Endothelial cell of umbilical vein (primary cell): ENCODE measurements at places on chromosomes 11 and 22. TPM values are rescaled to one million over a fixed set of nuclear protein-coding genes. Genes with fewer than 3 reads are reported as not detected.

The BID gene
- 39.0 and 48.2 TPM in 2 replicates for total RNA-seq

The ZNF214 gene
- 1.7 and 2.5 TPM in 2 replicates for total RNA-seq

The MAJIN gene
- not detected in 2 replicates for total RNA-seq

The LRRC32 gene
- 77.0 and 117 TPM in 2 replicates for total RNA-seq

The TSPAN32 gene
- not detected in 2 replicates for total RNA-seq

The DNAJC24 gene
- total RNA-seq = 16.8 and 17.0 TPM in 2 replicates

The MUC6 gene
- total RNA-seq = not detected in 2 replicates

The CCDC88B gene
- 1.8 TPM in 2 replicates for total RNA-seq

The MDK gene
- 331 and 336 TPM in 2 replicates for total RNA-seq

The DEFB131B gene
- not detected in 2 replicates for total RNA-seq

The SUSD2 gene
- total RNA-seq = 0.18 and 0.27 TPM in 2 replicates

The MS4A6E gene
- not detected in 2 replicates for total RNA-seq

The LGALS12 gene
- total RNA-seq = not detected in 2 replicates

The LUZP2 gene
- 0.07 and 0.23 TPM in 2 replicates for total RNA-seq

The C22orf15 gene
- not detected in 2 replicates for total RNA-seq

The MMP13 gene
- not detected in 2 replicates for total RNA-seq

The APOA5 gene
- total RNA-seq = not detected in 2 replicates

The SDF2L1 gene
- 66.7 and 75.1 TPM in 2 replicates for total RNA-seq

The TYR gene
- not detected in 2 replicates for total RNA-seq

The MYEOV gene
- total RNA-seq = 7.0 and 14.4 TPM in 2 replicates
